ENCODE measurements at places on chromosomes 12 and 14. TPM values are rescaled to one million over a fixed set of nuclear protein-coding genes. Genes with fewer than 3 reads are reported as not detected.

DNA sequence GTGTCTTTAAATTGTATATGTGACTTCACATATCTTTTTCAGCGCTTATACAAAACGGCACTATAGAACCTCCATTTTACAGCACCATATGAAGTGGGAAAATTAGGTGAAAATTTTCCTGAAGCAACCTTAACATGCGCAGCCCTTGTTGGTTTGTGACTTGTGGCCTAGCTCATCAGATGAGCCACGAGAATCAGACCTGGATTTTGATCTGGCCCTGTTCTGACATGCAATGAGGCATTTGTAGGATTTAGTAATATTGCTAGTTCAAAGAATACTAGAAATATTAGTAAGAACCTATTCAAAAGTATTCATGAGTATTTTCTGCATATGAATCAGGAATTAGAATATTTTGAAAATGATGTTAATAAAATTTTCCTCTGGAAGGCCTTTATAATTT lies 2.9 kb downstream of the CDKN1B start:
- no peak for DNase-seq

CDC42BPB gene
- total RNA-seq: 97.9 TPM

GRCh38 chr12:7375145-7375543 lies 68.8 kb downstream of the CD163L1 start:
- no peak for DNase-seq

P2RX2 gene
- total RNA-seq: not detected

GRCh38 chr12:6199531-6200255 lies 507 bp upstream of the CD9 start:
- peak; percentile 64 for DNase-seq

DEPDC4 gene
- not detected for total RNA-seq

SERPINA10 gene
- not detected for total RNA-seq

LUM gene
- total RNA-seq: 494 TPM

DNA sequence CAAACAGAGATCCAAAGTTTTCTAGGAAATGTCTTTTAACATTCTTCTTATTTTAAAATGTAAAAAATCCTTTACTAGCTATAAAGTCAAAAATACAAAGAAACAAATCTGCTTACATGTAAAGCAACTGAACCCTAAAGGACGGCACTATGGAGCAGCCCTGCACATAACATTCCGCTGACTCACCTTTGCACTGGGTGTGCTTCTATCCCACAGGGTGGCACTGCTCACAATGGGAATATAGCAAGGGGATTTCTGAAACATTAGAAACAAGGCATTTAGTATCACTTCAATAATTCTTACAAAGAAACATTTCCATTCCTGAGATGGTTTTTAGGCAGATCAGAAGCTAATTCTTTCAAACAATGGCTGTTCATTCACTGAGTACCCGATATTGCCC lies 94.3 kb downstream of the C12orf42 start:
- no peak for DNase-seq

DNA sequence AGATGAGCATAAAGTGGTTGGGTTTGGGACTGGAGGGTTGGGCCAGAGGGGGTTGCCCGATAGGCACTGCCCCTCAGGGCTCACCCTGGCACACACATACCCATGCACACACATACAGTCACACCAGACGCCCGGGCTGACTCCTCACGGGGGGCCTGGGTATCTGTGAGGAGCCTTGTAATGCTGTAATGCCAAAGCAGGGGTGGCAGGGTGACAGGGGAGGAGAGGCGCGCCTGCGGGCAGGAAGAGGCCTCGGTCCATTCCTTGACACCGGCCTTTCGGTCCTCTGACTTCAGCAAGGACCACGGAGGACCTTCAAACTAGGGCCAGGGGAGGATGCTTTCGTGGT lies 375 bp downstream of the FAIM2 start:
- no peak for DNase-seq

KRT79 gene
- not detected for total RNA-seq

TGM1 gene
- total RNA-seq: not detected

HCAR1 gene
- total RNA-seq: not detected

DNA sequence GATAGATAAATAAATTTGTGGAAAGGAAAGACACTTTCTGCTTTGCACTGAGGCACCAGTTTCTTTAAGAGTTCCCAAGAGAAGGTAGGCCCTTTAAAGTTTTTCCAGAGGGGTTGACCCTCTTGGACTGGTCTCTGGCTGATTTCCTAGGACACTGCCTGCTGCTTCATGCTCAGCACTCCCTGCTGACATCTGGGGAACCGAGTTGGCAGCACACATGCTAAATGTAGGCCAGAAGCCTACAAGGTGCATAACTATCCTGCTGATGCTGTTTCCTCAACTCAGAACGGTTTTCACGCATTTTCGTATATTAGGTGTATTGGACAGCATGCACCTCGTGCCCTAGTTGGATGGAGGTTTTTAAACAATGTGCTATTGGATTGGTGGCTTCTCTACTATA lies 887.2 kb upstream of the SEL1L start:
- DNase-seq: no peak

CDH24 gene
- 12.7 TPM for total RNA-seq

DNA sequence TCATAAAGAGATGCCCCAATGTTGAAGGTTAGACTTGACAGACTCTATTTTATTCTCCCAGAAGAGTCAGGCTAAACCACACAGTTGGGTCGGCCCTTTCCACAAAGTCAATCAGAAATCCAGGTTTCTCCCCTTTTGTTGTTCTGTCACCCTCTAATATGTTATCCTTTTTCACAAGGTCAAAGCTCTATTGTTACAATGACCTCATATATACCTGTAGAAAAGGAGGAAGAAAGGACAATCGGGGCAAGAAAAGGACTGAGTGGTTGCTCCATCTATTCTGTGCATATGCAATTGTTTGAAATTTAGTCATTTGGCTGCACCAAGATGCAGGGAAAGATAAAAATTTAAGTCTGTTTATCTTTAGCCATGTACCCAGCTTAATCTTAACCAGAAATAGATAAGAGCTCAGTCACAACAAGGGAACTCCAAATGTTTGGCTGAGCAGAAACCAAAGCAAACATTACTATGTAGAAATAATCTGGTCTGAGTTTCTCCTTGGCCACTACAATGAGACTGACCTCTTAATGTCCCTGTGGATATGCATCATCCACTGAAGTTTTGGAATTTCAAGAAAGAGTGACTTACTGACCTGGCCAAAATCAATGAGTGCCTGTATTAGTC lies 503.7 kb downstream of the GALC start:
- no peak for DNase-seq

- no peak for DNase-seq
Measured at GRCh38 chr12:114291389-114292060, 114.4 kb downstream of the TBX5 start.

DNA sequence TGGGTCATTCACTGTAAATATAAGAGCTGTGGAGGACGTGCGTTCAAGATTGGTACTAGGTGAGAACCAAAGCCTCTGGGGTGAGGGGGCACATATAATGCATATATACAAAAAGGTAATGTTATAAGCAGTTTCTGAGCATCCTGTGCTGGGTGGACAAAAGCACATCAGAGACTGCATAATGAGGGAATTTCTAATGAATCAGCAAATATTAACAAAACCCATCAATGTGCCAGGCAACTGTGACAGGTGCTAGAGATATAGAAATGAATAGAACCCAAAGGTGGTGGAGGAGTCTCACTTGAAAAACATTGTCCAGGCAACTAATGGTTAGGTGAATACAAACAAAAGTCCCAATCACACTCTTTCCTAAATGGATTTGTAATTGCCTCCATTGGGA lies 74.7 kb downstream of the GPR65 start:
- DNase-seq: no peak

GRCh38 chr12:89098441-89099112 lies 253.7 kb downstream of the DUSP6 start:
- no peak for DNase-seq

Measured in uterus (tissue), 4 donors.